Naive thymus-derived CD8-positive, alpha-beta T cell (primary cell): ENCODE measurements at places on chromosomes 1 and 21. TPM values are rescaled to one million over a fixed set of nuclear protein-coding genes. Genes with fewer than 3 reads are reported as not detected.
A peak's percentile ranks its signal among the peaks of the same experiment; 100 is the strongest.

The KRTAP19-6 gene
- polyA plus RNA-seq, result not detected

The FCER1A gene
- not detected for polyA plus RNA-seq

The EDARADD gene
- 2.5 TPM for polyA plus RNA-seq

The EFNA1 gene
- polyA plus RNA-seq, result 7.7 TPM

The KIF21B gene
- 3.5 TPM for polyA plus RNA-seq

The GJA9 gene
- not detected for polyA plus RNA-seq

The S100A3 gene
- not detected for polyA plus RNA-seq

The METTL13 gene
- polyA plus RNA-seq, result 33.4 TPM

DNA sequence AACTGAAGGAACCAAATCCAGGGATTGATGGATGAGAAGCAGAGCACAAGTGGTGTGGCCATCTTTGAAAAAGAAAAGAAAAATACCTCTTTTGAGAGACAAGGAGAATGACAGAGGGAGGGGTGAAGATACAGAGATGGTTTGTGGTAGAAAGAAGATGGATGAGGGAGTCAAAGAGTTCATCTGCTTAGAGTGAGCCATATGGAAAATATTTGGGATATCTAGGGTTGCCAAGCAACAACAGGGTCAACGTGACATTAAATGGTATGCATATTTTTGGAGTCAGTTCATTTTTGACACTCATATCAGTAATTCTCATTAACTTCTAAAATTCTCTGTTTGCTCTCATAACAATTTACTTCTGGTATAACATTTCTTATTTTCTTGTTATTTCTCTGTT, 50.7 kb downstream of the MACF1 start:
- no peak for DNase-seq

DNA sequence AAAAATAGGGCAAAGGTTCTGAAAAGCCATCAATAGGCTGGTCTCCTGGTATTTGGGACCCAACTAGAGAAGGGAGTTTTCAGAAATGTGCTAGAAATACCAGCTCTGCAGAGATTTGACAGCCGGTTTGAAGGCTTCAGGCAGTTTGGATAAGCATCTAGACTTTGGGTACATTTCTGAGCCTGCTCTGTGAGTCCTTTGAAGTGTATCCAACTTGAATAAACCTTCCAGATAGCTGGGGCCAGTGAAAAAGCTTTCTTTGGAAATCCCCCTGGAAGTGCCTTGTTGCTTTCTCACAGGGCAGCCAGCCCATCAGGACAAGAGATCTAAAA, 6.4 kb upstream of the PEF1 start:
- no peak for DNase-seq

- DNase-seq, result no peak
These were observed 2.9 kb upstream of the EFNA1 start for GRCh38 chr1:155124503-155125463.

GRCh38 chr1:186236921-186237320, 138.1 kb downstream of the TPR start:
- no peak for DNase-seq

DNA sequence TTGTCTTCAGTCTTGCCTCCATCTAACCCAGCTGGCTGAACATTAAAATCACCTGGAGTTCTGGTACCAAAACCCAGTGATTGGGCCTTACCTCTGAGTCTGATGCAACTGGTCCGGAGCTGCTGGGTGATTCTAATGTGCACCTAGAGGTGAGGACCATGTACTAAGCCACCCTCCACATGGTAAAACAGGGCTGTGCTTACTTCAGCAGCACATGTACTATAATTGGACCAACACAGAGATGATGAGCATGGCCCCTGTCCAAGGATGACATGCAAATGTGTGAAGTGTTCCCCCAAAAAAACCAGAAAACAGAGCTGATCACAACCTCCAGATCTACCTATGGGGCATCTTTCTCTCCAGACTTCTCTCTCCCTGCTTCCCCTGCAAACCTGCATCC, 37.0 kb downstream of the ELK4 start:
- DNase-seq, result no peak

DNA sequence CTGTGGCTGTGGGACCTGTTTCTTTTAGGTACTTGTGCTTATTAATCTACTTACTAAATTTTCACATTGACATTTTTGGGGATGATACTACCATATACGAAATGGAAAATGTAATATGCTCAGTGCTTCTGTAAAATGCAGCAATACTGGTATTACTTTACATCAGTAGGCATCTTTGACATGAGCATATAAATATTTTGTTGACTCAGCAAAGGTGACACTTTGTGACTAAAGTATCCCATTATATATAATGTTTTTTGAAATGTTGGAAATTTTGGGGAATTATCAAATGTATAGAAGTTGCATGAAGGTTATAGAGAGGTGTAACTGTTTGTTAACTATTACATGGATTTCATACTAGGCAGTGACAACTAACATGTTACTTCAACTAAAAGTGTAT, 2.3 kb upstream of the FAM177B start:
- no peak for DNase-seq

DNA sequence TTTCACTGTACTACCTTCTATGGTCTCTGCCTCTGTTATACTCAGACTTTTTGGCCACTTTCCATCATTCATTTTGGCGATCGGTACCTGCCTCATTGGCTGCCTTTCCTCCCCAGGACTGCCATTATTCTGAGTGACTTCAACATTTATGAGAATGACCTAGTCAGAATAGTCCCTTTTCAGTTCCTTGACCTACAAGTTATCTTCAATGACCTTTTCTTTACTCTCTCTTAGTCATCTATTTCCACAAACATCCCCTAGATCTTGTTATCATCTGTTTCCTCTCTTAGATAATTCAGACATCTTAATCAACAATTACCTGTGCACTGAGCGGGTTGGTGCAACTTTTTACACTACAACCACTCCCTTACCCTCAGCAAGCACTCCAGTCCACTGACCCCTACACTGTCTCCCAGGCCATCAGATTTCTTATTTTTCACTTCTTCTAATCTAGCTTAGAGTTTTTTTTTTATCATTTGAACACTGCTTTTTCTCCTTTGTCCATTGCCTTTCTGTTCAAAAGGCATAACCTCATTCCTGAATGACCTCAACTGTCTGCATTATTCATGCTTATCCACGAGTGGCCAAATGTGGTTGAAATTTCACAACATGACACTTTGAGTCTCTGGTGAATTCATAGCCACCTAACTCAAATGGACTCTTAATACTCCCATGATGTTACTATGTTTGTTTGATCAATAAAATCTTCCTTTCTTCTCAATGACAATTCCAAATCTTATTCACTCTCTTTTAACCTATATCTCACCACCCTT, 112.7 kb downstream of the HMCN1 start:
- no peak for DNase-seq

DNA sequence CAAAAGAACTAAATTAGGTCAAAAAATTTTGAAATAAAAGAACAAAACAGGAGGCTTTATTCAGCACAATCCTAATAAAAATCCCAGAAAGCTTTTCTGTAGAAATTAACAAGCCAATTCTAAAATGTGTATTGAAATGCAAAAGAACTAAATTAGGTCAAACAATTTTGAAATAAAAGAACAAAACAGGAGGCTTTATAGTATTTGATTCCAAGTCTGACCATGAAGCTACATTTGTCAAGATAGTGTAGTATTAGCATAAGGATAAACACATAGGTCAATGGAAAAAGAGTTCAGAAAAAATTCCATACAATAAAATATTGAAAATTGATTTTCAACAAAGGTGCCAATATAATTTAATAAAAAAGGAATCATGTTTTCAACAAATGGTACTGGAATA, 10.8 kb downstream of the LRRC40 start:
- DNase-seq, result no peak

DNA sequence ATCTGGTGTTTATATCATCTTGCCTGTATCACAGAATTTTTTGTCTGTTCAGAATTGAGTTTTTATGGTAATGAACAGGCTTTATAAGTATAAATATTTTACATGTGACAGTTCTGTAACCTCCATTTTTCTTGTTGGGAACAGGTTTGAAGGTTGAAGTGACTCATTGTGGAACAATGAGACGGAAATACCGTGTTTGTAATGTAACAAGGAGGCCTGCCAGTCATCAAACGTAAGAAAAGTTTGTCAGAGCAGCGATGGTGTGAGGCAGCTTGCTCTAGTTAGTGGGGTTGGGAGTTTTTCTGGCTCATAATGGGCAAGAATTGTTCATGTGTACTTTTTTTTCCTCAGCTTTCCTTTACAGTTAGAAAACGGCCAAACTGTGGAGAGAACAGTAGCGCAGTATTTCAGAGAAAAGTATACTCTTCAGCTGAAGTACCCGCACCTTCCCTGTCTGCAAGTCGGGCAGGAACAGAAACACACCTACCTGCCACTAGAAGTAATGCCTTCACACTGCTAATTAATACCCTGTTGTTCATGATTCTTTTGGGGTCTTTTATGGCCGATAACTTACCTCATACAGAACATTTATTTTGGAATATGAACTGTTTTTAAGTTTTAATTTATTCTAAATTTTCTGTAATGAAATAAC, 75.2 kb upstream of the TEKT2 start:
- no peak for DNase-seq

DNA sequence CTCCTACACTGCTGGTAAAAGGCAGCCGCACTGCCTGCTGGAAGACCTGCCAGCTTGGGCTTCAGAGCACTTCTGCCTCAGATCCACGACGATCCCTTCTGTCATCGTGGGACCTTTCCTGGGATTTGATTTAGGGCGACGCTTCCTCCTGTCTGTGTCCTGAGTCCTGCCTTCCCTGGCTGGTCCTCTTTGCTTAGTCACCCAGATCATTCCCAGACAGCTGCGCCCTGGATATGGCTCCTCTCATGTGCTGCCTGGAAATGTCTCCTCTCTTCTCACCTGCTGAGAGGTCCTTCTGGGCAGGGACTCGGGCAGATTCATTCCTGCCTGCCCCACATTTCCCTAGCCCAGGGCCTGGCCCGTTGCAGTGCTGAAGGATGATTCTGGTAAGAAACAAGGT, 72.4 kb upstream of the POU3F1 start:
- no peak for DNase-seq

GRCh38 chr1:161082996-161083747, 6.2 kb downstream of the NECTIN4 start:
- no peak for DNase-seq

GRCh38 chr1:93079685-93080141, 630 bp downstream of the MTF2 start:
- DNase-seq, result peak; percentile 9

DNA sequence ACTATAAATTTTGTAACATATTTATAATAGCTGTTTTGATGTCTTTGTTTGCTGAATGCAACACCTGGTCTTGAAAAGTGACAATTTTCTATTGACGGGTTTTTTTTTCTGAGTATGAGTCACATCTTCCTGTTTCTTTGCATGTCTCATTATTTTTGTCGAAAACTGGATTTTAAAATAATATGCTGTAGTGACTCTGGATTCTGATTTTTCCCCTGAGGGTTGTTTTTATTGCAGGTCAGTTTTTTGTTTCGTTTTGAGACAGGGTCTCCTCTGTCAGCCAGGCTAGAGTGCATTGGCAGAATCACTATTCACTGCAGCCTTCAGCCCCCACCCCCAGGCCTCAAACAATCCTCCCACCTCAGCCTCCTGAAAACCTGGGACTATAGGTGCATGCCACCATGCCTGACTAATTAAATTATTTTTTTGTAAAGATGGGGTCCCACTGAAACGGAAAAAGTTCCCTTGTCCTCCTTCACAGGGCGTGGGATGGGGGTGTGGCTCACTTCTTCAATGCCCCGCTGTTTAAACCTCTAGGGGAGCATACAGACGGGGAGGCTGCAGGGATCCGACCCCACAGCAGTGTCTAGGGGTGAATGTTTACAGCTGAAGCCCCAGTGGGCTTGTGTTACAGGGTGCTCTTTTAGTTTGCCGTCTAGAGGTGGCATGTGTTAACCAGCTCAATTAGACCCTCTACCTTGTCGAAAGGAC, 11.3 kb upstream of the PPIE start:
- DNase-seq, result no peak

GRCh38 chr1:226625832-226626576, 77.4 kb downstream of the STUM start:
- no peak for DNase-seq

DNA sequence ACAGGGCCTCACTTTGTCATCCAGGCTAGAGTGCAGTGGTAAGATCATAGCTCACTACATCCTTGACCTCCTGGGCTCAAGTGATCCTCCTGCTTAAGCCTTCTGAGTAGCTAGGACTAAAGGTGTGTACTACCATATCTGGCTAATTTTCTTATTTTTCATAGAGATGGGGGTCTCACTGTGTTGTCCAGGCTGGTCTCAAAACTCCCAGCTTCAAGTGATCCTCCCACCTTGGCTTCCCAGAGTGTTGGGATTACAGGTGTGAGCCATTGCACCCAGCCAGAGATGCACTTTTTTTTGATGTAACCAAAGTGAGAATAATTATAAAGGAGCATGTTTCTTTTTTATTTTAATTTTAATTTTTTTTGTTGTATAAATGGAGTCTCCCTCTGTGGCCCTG, 28.4 kb downstream of the CLIC4 start:
- no peak for DNase-seq

- no peak for DNase-seq
These were observed 199.5 kb downstream of the GPATCH2 start for GRCh38 chr1:217431395-217431794.

DNA sequence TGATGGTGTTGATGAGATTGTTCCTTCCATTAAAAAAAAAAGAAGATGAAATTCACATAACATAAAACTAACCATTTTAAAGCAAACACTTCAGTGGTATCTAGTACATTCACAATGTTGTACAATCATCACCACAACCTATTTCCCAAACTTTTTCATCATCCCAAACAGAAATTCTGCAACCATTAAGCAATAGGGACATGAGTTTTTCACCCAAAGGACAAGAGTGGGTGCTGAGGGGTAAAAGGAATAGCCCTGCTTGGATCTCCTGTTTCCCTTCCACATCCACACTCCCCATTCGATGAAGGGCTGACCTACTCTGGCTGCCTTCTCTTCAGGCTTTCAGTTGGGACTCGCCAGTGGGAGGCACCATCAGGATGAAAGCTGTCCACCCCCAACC, 59.3 kb downstream of the SLC9A1 start:
- no peak for DNase-seq

GRCh38 chr1:109622137-109622892, 2.7 kb downstream of the AMPD2 start:
- no peak for DNase-seq

DNA sequence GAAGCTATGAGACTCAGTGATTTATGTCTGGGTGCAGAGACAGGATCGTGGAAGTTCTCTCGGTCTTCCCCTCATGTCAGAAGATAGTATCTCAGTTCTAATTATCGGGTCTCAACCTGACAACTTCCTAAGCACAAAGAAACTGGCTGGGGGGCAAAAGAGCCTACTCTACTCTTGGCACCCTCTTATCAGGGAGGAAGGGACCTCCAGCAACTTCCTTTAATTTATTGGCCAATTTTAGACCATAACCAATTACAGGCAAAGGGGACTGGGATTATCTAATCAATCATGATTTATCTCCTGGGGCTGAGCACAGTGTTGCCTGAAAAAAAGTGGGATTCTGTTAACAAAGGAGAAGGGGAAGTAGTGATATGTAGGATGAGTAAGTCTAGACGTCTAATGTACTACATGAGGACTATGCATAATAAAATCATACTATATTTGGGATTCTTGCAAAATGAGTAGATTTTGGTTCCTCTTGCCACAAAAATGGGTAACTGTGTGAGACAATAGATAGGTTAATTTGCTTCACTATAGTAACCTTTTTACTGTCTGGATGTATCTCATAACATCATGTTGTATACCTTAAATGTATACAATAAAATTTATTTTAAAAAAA, 98.8 kb downstream of the ZFYVE9 start:
- DNase-seq, result no peak
